ENCODE measurements at places on chromosomes 5 and 9. TPM values are rescaled to one million over a fixed set of nuclear protein-coding genes. Genes with fewer than 3 reads are reported as not detected.

The ZNF366 gene
- total RNA-seq: not detected

DNA sequence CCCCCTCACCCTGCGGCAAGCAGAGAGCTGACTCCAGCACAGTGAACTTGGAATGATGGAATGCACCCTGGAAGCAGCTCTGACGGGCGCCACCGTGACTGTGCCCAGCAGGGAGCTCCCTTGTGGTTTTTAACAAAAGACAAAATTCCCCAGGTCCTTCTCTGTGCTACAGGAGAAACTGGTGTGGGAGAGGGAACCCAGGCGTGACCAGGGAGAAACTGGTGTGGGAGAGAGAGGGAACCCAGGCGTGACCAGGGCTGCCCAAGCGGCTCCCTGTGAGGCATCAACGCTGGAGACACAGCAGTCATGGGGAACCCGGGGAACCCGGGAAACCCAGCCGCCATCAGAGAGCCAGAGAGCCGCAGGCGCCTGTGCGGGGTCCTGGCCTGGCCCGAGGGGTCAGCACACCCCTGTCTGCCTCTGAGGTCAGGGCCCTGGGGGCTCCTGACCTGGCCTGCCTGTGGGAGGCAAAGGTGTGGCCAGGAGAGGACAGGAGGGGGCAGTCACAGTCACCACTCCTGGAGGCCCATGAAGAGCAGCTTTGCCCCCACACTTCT lies 3.1 kb upstream of the AHRR start:
- no peak for DNase-seq

DNA sequence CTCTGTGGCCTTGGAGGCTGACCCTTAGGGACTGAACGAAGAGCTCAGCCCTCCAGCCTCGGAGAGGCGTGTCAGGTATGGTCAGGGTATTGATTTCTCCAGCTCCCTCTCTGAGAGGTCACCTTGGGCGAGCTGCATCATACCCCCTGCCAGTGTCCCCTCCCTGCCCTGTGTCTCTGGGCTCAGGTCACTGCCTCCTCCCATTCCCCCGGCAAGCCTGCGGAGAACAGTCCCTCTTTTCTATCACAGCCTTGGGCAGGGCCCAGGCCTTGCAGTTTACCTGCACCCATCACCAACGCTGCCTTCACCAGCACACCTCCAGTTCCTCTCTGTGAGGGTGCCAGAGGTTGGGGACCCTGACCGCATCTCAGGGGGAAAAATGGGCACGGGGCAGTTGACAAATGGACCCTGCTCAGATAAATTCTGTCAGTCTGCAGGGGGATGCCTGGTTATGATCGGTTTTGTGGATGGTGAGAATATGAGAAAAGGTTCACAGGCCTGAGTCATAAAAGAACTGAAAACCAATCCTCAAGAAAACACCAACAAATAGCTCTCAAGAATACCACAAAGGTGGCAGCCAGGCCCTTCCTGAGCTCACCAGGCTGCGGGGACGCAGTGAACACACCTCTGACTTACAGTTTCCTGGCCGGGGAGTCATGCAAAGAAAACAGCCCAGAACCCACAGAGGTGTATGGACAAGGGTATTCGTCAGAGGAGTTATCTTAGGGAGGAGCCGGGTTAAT lies 24.7 kb upstream of the RXRA start:
- DNase-seq: no peak

GRCh38 chr5:73233461-73234203 lies 60.6 kb downstream of the TMEM174 start:
- no peak for DNase-seq

DNA sequence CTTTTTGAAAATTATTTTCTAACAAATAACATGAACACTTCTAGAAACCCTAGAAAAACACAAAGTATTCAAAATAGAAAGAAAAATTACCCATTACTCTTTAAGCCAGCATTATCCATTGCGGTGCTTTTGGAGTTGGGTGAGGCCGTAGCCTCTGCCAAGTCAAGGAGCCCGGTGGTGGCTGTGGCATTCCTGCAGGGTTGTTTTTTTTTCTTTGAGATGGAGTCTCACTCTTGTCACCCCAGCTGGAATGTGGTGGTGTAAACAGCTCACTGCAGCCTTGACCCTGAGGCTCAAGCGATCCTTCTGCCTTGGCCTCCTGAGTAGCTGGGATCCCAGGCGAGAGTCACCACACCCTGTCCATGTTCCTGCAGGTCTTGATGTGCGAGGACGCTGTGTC lies 8.2 kb upstream of the AHRR start:
- no peak for DNase-seq
